Nephron progenitor cell (in vitro differentiated cells): ENCODE measurements at places on chromosomes 1 and 21.

DNA sequence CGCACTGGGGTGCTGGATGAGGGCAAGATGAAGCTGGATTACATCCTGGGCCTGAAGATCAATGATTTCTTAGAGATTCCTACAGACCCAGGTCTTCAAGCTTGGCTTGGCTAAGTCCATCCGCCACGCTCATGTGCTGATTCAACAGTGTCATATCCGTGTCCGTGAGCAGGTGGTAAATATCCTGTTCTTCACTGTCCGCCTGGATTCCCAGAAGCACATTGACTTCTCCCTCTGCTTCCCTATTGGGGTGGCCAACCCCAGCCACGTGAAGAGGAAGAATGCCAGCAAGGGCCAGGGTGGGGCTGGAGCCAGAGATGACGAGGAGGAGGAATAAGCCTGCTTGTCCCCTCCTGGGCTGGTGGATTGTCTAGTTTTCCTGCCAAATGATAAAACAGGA, 2.2 kb upstream of the CBR3 start:
- no peak for DNase-seq

GRCh38 chr1:22721122-22721873, 10.7 kb downstream of the EPHB2 start:
- DNase-seq: no peak

DNA sequence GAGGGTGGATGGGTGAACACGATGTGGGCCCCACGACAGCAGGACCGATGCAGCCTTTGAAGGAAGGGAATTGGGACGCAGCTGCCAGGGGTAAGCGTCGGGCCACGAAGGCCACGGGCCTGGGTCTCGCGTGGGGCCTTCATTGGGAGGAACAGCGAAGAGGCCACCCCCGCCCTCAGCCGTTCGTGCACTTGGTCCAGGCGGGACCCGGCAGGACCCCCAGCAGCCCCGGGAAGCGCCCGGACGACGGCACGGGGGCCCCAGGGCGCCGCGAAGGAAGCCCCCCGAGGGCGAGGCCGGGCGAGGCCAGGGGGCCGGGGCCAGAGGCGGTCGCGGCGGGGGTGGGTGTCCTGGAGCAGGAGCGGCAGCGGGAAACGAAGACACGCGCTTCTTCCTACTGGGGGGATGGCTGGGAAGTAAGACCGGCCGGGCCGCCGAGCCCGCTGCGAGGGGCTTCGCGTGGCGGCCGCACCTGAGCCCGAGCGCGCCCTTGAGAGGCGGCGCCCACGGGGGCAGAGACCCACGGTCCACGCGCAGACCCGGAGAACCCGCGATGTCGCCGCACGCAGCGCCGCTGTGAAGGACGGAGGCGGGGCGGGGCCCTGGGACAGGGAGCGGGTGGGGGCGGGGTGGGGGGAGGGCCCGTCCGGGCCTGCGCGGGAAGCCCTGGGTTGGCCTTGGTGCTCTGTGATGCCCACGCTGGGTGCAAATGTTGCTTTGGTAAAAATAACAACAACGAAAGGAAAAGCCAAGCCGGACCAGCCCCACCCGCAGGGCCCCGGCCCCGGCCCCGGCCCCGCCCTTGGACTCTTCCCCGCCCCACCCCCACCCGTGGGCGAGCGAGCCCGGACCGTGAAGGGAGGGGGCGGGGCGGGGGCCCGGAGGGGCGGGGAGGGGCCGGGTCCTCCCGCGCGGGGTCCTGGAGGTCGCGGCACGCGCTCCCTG, 56.0 kb upstream of the ADARB1 start:
- DNase-seq: no peak

DNA sequence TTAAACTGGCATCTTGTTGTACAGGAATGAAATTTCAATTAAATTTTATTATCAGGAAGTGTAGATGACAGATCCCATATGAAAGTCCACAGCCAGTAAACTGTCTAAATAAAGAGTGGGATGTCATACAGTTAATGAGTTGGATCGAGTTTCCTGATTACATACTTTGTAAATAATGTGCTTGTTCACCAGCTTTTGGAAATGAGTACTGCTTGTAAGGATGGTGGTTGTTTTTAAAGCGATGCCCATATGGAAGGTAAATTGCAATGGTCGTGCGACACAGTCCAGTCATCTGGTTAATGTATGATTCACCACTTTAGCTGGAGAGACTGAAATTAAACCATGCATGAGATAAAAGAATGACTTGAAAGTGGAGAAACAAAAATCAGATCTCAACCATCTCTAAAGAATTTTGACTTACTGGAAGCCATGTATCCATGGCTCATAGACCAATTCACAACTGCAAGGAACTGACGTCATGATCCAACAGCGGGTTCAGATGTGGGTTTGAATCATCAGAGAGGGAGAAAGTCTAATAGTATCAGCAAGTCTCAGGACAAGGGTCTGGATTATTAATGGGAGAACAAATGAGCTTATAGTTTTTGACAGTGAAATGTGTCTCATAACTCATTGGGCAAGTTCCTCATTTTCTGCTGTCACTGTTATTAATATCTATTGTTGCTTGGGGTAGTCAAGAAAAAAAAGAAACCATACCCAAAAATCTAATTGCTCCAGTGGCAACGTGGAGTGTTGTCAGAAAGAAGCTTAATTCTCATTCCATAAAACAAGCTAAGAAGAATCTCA, 49.0 kb downstream of the MAP10 start:
- no peak for DNase-seq

- no peak for DNase-seq
Measured at GRCh38 chr1:181926697-181927096, 134.8 kb downstream of the ZNF648 start.

GRCh38 chr1:232184561-232185530, 445.1 kb downstream of the SIPA1L2 start:
- no peak for DNase-seq

GRCh38 chr1:229907884-229908638, 159.0 kb upstream of the GALNT2 start:
- DNase-seq: no peak

DNA sequence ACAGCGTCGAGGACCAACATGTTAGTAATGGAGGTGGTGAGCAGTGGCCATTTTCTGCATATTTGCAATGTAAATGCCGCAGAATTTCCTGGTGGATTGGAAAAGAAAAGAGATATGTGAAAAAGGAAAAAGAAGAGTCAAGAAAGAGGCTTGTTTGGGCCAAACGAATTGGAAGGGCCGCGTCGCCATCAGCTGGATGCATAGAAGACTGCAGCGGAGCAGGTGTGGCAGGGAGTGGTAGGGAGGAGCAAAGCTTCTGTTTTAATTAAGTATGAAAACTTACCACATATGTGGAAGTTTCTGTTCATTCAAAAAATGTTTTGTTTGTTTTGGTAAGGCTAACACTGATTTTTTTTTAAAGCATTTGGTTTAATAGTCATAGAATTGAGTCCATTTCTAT, 690.7 kb downstream of the NCAM2 start:
- peak; percentile 21 for DNase-seq

DNA sequence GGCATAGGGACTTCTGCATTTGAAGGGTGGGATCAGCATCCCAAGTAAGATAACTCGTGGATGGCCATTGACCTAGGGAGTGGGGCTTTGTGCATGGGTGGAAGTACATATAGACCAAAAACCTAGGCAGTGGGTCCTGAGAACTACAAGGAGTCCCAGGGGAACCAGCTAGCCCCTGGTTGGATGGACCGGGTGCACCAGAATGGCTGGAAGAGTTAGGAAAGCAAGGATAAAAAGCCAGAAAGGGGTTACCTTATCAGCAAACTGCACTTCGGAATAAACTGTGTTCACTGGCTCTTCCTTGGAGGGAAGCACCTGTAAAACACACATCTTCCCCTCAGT, 26.6 kb upstream of the SLAMF6 start:
- no peak for DNase-seq

DNA sequence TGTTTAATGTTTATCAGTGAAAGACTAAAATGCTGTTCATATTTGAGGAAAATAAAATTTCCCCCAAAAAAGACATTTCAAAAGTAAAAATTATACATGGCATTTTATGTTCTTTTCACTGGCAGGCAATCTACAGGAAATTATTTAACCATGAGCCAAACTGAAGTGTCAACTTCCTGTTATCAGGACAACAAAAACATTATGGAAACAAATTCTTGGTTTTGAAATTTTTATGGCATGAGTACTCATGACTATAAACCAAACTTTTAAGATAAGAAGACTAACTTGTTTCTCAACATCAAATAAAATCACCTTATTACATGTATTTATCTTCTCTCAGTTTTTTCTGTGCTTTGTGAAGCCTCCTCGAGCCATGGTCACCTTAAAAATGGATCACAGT, 698.6 kb downstream of the LTN1 start:
- DNase-seq: no peak

DNA sequence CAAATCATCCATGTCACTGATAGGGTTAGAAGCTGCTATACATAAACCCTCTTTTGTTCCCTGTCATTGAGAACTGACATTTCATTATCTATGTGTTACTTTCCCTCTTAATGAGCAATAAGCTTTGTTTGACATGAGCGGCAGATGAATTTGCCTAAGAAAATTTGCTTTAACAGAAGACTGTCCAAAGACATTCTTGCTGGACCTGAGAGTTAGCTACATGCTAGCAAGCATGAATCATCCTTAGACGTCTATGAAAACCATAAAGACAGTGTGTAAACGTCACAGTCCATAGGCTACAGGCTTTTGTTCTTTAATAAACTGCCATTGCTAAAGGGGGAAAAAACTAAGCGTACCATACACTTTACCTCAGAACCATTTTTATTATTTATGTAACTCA, 73.1 kb downstream of the TNFSF4 start:
- no peak for DNase-seq

DNA sequence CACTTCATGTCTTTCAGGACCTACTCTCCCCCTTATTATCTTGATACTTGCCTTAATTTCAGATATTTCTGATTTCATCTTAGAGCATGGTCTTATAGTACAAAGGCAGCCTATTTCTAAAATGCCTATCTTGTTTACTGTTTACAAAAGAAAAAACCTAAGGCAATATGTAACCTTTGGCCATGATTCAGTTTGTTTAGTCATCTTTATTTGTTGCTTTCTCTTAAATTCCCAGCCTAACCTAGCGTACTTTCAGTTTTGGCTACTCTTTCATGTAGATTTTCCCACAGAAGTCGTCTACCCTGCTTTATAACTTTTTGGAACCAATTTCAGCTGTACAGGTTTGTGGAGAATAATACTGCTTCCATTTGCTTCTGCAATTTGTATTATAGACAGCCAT, 81.8 kb downstream of the KIF1B start:
- no peak for DNase-seq

DNA sequence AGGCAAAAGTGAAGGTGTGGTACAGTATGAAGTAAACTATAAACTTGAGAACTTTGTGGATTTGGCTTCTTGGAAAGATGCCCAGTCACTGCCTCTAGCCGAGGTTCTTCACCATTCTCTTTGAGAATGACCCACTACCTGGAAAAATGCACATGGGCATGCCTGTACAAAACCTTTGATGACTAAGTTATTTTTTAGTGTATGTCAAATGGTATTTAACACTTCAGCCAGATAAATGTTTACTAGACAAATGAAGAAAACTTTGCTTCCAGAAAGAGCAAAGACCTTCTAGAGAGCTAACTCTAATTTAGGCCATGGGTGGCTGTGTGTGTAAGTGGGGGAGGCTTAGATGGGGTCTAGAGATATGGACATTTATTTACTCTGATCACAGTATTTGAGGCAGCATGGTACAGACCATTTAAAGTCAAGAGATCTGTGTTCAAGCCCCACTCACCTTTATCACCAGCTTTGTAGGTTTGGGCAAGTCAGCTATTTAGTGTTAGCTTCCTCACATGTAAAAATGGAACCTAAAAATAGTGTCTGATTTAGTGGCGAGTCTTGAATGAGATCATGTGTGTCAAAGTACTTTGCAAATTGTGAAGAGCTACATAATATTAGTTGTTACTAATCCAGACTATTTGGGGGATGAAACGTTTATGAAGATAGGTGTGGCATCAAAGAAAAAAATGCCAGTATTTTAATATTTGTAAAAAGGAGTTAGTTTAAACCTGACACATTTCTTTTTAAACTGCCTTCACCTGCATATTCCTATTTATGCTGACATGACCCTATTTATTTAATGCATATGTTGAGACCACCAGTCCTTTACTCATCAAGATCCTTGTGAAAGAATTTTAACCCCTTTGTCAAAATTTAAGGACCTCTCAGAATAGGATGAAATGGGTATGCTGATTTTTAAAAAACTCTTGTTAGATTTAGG, 20.2 kb downstream of the NFYC start:
- DNase-seq: no peak

GRCh38 chr1:207205614-207206061, 101.6 kb downstream of the C4BPA start:
- DNase-seq: no peak

DNA sequence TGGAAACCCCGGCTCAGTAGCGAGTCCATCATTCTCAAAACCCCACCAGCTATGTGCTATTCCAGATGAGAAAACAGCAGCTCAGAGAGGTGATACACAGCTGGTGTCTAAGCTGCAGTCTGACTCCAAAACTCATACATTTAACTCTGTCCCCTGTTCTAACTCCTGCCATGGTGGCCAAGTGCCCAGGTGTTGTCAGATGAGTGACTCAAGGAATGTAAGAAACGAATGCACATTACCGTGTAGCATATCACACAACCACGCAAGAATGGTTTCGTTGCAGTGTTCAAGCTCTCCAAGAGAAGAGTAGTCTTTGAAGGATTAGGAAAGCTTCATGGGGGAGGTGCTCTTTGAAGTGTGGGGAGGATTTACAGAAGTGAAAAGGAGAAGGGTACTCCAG, 4.7 kb upstream of the XKR8 start:
- DNase-seq: no peak

- DNase-seq: peak; percentile 7
Measured at GRCh38 chr1:118563981-118564951, 379.2 kb upstream of the SPAG17 start.

GRCh38 chr1:196980859-196981258, 3.5 kb downstream of the CFHR5 start:
- DNase-seq: no peak

- no peak for DNase-seq
Measured at GRCh38 chr21:42153046-42153686, 65.8 kb upstream of the ABCG1 start.
